ENCODE measurements at places on chromosomes 4 and X.

DNA sequence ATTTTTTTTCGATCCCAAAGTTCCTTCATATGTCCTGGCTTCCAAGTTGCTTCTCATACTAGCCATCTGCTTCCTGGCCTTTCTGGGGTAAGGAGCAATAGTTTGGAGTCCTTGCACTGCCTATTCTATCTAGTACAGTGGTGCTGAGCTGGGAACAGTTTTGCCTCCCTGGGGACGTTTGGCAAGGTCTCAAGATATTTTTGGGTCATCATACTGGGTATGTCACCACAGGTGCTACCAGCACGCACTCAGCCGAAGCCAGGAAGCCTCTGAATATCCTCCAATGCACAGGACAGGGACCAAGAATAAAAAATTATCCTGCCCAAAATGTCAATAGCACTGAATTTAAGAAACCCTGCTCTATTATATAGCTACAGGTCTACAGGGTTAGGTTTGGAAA, 35.4 kb upstream of the TMSB15B start:
- DNase-seq, result no peak

DNA sequence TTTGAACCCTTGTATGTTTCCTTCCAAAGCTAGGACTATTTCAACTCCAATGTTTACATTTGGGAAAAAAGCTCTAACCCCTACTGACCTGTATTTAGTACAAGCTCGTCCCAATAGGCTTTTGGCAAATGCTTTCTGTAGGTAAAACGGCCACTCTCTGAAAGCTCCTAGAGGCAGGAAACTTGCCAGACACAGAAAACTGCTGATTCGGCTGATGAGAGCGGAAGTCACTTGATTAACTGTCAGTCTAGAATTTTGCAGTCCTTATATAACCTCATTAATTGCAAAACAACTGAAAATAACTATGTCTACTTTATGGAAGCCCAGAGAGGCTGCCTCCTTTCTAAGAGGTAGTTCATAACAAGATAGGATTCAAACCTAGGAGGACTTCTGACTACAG, 108.1 kb downstream of the TSPAN7 start:
- no peak for DNase-seq

- no peak for DNase-seq
Measured at GRCh38 chrX:13755254-13755653, 20.7 kb downstream of the OFD1 start.

GRCh38 chr4:177879851-177880250, 437.6 kb upstream of the AGA start:
- DNase-seq, result peak; percentile 61

- no peak for DNase-seq
Measured at GRCh38 chr4:113447061-113447460, 314.5 kb downstream of the CAMK2D start.

DNA sequence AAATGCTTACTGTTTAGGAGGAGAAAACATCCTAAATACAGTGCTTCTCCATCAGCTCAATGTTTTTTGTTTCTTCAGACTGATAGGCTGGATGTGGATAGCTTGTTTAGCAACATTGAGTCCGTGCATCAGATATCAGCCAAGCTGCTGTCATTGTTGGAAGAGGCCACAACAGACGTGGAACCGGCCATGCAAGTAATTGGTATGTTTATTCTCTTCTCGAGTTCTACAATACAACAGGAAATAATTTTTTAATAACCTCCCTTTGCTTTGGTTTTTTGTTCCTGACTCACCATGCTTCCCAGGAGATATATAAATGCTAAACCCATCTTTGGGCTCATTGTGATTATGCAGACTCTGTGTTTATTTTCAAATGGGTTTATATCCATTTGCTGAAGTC, 60.9 kb downstream of the ARHGEF38 start:
- DNase-seq, result no peak

- DNase-seq, result no peak
Measured at GRCh38 chr4:138158746-138159297, 83.3 kb downstream of the SLC7A11 start.

GRCh38 chr4:2797545-2798305, 4.8 kb downstream of the SH3BP2 start:
- no peak for DNase-seq

- DNase-seq, result no peak
Measured at GRCh38 chrX:10591363-10592335, 28.7 kb downstream of the MID1 start.

DNA sequence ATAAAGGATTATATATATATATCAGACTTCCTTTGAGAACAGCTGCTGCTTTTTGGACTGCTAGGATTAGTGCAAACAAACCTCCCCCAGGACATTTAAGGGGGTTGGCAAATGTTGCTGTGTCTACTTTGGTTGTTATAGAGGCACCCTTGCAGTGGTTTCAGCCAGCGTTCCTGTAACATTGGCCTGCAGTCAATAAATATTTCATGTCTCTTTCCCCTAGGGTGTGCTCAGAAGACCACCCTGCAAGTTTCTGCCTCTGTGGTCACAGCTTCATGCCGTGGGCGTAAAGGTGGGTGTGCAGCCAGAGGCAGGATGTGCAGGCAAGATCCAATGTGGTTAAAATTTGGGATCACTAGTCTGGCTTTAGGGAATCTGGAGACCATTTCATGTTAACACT, 28.9 kb downstream of the FGF5 start:
- DNase-seq, result no peak

GRCh38 chrX:12890467-12890866, 16.0 kb upstream of the TLR8 start:
- no peak for DNase-seq

GRCh38 chrX:75301060-75301459, 27.2 kb downstream of the UPRT start:
- no peak for DNase-seq

GRCh38 chr4:185404031-185404430, 7.4 kb downstream of the ANKRD37 start:
- DNase-seq, result no peak

DNA sequence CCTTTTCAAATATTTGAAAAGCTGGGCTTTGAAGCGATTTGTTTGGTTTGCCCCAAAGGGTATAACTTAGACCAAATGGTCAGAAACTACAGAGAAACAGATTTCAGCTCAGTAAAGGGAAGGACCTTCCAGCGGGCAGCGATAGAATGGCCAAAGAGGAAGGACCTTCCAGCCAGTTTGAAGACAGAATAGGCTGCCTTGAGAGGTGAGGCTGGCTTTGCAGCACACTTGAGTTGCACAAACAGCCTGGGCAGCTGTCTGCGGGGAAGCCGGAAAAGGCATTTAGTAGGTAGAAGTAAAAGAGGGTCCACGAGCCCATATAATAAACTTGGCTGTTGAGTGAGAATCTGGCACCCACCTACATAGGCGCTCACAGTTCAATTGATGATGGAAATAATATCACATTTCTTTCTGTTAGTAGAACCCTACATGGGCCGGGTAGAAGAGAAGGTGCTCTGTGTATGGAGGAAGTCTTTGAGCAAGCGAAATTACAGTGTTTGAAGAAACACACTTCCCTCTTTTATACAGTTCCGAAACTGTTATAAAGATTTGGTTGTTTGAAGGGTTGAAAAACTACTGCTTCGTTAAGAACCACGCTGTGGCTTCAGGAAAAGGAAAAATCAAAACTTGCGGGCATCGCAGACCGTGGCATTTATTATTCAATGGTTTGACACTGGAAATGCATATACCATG, 75.0 kb upstream of the SORBS2 start:
- DNase-seq, result no peak

GRCh38 chr4:37641886-37642849, 44.0 kb downstream of the RELL1 start:
- no peak for DNase-seq

DNA sequence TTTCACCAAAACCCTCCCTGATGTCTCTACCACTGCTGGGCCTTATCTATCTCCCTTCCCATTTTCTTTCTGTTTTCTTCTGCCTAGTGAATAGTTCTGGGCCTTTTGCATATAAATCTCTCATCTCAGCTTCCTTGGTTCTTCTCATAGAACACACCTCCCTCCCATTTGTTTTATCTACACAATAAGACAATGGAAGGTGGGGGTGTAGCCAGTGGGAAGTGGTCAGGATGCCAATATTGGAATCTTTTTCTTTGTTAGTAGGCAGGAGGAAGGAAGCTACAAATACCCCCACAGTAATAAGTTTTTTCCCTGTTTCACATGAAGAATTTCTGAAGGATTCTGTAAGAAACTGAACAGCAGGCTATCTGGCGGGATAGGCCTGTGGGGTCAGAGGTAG, 30.9 kb upstream of the RHOH start:
- DNase-seq, result no peak

DNA sequence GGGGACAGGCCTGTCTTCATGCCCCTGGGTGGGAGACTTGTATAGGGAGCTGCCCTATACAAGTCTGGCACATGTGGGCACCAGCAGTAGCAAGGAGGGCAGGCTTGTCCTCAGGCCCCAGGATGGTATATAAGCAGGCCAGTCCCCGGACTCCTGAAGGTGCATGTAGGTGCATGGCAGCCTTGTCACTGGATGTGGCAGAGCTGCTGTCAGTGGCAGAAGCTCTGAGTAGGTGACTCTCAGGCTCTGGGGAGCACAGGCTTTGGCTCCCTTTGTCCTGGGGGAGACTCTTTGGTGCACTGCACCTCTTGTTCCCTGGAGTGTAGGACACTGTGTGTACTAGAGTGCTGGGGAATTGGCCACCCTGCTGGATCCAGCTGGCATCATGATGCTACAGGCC, 376.7 kb upstream of the DIPK2B start:
- no peak for DNase-seq

GRCh38 chr4:187268940-187269339, 545.3 kb upstream of the FAT1 start:
- DNase-seq, result no peak

- peak; percentile 91 for DNase-seq
Measured at GRCh38 chr4:16001484-16001858, 38.5 kb upstream of the FGFBP2 start.

GRCh38 chrX:14409341-14409740, 120.0 kb upstream of the GLRA2 start:
- no peak for DNase-seq

- no peak for DNase-seq
Measured at GRCh38 chrX:103051260-103051789, 12.6 kb downstream of the BEX1 start.

GRCh38 chrX:107678957-107679740, 50.8 kb downstream of the PRPS1 start:
- no peak for DNase-seq

GRCh38 chrX:12701628-12702027, 89.6 kb upstream of the PRPS2 start:
- DNase-seq, result peak; percentile 73

- DNase-seq, result no peak
Measured at GRCh38 chr4:337932-338758, 531 bp downstream of the ZNF141 start.

- no peak for DNase-seq
Measured at GRCh38 chr4:153332936-153333335, 11.6 kb upstream of the MND1 start.

DNA sequence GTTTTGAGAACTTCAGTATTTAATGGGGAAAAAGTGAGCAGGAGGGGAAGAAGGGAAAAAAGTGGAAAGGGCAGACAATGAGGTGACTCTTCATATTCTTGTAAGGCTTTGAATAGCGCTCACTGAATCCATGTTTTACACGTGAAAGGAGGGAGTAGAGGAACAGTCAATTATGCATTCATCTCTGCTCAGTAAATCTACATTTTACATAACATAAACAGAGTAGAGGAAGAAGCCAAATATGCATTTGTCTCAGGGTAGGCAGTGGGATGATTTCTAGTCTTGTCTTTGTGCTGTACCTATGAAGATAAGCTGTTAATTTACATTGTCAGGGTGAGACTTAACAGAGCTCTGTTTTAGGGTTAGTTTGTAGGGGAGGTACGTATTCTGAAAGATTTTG, 19.4 kb upstream of the ELF2 start:
- DNase-seq, result no peak

DNA sequence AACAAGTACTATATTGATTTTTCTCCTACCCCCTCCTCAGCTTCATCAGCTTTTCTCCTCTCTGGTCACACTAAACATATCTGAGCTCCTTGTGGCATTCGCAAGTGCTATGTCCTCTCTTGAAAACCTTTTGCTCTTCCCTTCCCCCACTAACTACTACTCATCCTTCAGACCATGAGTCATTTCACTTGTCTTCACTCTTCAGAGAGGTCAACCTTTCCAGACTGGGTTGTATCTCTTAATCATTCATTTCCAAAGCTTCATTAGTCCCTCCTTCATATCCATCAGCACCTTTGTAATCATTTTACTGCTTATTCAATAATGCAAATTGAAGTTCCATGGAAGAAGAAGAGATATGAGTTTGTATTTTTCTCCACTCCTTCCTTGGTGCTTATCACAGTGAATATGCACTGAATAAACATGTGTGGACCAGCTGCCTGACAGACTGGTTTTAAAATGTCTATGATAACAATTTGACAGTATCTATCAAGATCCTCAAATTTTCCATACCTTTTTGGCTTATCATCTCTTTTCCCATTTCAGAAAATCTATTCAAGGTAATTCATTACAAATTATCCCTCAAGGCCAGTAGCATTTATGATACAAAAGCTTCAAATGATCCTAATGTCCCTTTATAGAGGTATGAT, 28.4 kb downstream of the DDX60L start:
- DNase-seq, result no peak

GRCh38 chrX:153595859-153596857, 2.8 kb downstream of the CCNQ start:
- DNase-seq, result no peak

- DNase-seq, result no peak
Measured at GRCh38 chr4:150875367-150875766, 139.7 kb downstream of the LRBA start.

GRCh38 chr4:52751487-52751911, 274 bp upstream of the ERVMER34-1 start:
- peak; percentile 95 for DNase-seq

GRCh38 chr4:176439611-176440010, 119.8 kb downstream of the SPCS3 start:
- no peak for DNase-seq

DNA sequence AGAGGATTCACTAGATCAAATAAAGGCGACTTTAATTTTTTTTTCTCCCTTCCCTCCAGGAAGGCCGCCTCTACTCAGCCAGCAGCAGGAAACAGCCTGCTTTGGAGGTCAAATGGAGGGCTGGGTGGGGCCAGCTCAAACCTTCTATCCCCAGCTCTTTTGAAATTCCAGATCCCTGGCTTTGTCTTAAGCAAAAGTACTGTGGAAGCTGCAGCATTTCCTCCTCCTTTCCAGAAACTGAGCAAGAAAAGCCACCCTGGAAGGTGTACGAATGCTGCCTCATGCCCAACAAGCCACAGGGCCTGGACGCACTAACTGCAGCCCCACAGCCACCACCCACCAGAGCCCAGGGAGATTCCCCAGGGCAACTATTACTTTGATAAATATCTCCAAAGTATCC, 55.1 kb upstream of the ZCCHC13 start:
- DNase-seq, result peak; percentile 71

GRCh38 chr4:33116871-33117270, 2396.7 kb downstream of the PCDH7 start:
- DNase-seq, result no peak

Data from islet precursor cell (in vitro differentiated cells).